ENCODE measurements at places on chromosomes 13 and 19. TPM values are rescaled to one million over a fixed set of nuclear protein-coding genes. Genes with fewer than 3 reads are reported as not detected.

DNA sequence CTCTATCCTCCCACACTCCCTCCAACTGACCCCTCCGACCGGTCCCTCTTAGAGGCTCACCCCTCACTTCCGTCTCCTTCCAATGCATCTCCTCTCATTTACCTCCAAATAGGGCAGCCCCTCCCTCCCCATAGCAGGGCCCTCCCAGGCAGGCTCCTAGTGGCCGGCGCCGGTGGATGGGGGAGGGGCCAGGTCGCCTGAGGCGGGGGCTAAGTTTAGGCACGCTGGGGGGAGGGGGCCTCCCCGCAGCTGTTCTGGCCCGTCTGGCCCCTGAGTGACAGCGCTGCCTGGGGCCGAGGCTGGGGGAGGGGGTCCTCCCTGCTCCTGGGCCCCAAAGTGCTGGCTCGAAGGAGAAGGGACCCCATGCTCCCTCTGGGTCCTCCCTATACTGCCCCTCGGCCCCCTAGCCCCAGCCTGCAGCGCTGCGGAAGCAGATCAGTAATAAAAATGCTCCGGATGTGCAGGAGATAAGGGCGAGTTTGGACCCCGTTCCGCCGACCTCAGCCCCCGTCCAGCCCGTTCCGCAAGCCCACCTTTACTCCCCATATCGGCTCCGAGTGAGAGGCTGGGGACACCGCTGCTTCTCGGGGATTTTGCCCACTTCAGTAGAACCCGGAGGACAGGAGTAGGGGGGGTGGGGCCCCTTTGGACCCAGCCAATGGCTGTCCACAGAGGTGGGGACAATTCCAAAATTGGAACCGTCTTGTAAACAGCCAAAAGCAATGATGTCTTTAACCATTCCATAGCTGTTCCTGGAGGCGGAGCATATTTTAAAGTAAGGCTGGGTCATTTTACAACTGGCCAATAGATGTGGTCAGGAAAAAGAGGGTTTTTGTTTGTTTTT is 4.0 kb downstream of the RTN2 start:
- DNase-seq = no peak

DNA sequence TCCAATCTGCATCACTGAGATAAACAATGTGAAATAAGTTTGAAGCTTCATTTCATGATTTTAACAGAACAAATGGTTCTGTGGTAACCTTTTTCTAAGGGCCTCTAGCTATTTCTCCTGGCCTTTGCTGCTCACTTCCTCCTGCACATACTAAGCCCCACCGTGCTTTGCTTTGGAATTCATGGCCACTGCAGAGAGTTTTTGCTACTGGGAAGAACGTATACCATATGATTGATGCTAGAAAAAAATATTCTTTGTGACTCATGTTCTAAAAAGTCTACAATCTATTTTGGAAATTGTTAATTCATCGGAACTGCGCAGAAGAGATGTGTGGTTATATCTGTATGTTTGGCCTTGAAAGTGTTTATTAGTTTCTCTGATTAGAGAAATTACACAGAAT is 747.3 kb downstream of the PCDH9 start:
- DNase-seq = no peak

FFAR2 gene
- total RNA-seq = not detected

MEIOSIN gene
- total RNA-seq = not detected

GRCh38 chr19:35169221-35169995 is 14.9 kb downstream of the FXYD5 start:
- no peak for DNase-seq

DNA sequence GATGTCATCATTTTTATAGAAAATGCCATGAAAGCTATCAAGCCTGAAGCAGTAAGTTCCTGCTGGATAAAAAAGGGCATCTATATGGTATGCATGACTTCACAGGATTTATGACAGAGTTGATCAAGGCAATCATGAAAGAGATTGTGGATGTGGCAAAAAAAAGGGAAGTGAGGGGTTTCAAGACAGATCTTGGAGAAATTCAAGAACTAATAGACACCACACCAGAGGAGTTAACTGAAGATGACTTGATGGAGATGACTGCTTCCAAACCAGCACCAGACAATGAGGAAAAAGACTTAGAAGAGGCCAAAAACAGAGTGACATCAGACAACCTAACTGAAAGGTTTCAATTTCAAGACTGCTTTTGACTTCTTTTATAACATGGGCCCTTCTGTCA is 691.1 kb upstream of the SLC10A2 start:
- DNase-seq = no peak

DNA sequence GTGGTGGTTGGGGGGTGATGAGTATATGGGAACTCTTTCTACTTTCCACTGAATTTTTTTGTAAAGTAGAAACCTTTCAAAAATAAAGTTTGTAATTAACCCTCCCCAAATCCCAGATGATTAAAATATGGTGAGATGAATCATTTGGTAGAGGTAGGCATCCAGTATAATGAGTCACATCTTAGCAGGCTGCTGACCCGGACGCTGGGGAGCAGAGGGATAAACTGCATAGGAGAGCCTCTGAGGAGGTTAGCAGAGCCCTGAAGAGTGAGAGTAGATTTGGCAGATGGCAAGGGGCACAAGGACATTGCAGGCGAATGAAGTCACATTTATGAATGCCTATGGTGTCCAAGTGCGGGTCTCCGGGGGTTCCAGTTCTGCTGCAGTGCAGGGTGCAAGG is 293.8 kb downstream of the FGF9 start:
- DNase-seq = no peak

FFAR3 gene
- 0.21 TPM for total RNA-seq

DNA sequence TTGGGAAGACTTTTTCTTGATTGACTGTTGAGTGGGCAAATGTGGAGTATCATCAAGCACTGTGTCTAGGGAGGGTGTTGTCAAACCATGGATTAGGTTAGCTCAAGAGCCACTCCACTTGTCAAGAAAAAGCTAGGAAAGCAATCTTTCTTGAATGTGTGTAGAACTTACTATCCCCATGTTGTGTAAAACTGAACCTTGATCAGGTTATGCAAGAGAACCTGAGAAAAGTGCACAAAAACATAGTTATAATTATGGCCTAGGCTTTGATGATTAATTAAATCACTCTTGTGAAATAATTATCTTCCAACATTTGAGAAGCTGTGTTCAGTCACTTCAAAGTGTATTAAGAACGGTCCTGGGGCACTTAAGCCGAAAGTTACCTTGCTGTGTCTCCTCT is 238.2 kb upstream of the OBI1 start:
- DNase-seq = no peak

ADGRE1 gene
- 36.0 TPM for total RNA-seq

GRCh38 chr19:18809149-18809868 is 18.2 kb upstream of the COMP start:
- peak; percentile 82 for DNase-seq

FAAP24 gene
- 12.5 TPM for total RNA-seq

CRTC1 gene
- total RNA-seq = 2.6 TPM

- DNase-seq = peak; percentile 94
These were observed at the start of gene ZNF585A for GRCh38 chr19:37172368-37173366. ZNF585A (minus strand) TSS chr19:37172695; CDS start chr19:37169910, 2,785 bp downstream.

PSG6 gene
- total RNA-seq = not detected

DCAF15 gene
- total RNA-seq = 14.2 TPM

PSPC1 gene
- total RNA-seq = 27.6 TPM

- DNase-seq = no peak
These were observed 13.7 kb downstream of the WBP4 start for GRCh38 chr13:41075034-41075433.

- DNase-seq = peak; percentile 11
These were observed 61.3 kb downstream of the ENOX1 start for GRCh38 chr13:43725460-43725859.

DNA sequence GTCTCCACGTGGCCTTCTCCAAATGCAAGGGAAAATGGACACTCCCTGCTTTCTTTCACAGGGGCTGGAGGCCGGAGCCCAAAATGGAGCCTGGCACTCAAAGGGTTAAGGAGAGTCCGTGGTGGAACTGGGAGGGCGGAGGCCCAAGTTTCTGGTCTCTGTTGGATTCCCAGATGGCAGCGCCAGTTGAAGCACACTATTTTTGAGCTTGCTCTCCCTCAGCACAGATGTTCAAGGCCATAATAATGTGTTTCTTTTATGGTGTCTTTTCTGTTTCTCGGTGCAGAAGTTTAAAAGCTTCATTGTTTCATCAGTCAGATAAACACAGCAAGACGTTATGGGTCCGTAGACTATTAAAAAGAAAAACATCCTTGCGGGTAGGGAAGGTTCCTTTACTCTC is 67.6 kb downstream of the TNFRSF19 start:
- no peak for DNase-seq

GRCh38 chr13:66845393-66845792 is 384.7 kb downstream of the PCDH9 start:
- DNase-seq = no peak

GRCh38 chr19:18362934-18363542 is 22.6 kb downstream of the PGPEP1 start:
- DNase-seq = no peak

CCDC70 gene
- not detected for total RNA-seq
